ENCODE measurements at places on chromosomes 4 and X.

DNA sequence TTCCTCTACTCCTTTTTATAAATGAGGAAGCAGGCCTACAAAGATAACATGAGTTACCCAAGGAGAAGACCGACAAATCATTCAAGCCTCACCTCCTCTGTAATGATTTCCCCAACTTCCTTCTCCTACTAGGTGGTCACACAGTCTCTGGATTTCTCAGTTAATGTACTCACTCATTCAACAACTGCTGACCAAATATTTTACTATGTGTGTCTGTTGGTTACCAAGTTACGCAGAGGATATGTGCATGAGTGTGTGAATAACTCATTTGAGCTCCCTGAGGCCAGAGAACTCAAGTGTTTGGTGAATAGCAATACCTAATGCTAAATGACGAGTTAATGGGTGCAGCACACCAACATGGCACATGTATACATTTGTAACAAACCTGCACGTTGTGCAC is 10.4 kb downstream of the CASK start:
- DNase-seq, result no peak

DNA sequence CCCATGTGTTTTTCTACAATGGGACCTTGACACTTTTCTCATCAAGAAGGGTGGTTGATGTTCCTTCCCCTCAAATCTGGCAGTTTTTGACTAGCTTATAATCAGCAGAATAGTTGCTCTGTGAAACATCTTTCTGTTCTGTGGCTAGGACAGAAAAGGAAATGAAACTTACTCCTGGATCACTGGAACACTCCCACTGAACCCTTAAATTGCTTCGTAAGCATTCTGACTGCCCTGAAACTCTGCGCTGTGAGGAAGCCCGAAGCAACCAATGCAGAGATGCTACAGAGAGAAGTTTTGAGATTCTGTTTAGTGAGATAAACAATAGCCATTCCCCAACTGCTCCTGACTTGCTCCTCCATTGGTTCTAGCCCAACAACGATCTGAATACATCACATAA is 602.2 kb downstream of the CENPC start:
- no peak for DNase-seq

DNA sequence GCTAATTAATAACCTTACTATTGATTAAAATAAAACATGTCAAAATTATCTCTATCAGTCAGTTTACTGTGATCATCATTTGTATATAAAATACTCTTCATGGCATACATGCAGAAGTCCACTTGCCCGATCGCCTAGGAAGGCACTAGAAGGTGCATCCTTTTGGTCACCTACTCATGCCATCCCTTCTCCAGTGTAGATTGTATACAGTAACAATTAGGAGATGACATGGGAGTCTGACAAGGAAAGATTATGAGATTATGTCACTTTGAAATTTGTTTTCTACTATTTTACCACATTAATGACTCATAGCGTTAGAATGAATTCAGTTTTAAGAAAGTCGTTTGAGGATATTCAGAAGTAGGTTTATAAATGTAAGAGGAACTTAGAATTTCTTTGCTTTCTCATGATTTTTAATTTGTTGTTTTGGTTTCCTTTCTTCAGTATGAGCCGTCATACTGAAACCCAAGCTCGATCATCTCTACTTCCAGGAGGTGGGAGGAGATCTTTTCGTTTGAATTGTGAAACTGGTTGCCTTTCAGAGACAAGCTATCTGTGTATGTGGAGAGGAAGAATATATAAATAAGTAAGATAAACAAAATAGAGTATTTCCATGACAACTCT is 51.1 kb upstream of the UNC5C start:
- DNase-seq, result no peak

- no peak for DNase-seq
Measured at GRCh38 chrX:20668550-20668949, 401.8 kb upstream of the RPS6KA3 start.

GRCh38 chrX:104343428-104344129 is 88.8 kb upstream of the ESX1 start:
- no peak for DNase-seq

- no peak for DNase-seq
Measured at GRCh38 chr4:85166318-85166717, 199.8 kb upstream of the WDFY3 start.

DNA sequence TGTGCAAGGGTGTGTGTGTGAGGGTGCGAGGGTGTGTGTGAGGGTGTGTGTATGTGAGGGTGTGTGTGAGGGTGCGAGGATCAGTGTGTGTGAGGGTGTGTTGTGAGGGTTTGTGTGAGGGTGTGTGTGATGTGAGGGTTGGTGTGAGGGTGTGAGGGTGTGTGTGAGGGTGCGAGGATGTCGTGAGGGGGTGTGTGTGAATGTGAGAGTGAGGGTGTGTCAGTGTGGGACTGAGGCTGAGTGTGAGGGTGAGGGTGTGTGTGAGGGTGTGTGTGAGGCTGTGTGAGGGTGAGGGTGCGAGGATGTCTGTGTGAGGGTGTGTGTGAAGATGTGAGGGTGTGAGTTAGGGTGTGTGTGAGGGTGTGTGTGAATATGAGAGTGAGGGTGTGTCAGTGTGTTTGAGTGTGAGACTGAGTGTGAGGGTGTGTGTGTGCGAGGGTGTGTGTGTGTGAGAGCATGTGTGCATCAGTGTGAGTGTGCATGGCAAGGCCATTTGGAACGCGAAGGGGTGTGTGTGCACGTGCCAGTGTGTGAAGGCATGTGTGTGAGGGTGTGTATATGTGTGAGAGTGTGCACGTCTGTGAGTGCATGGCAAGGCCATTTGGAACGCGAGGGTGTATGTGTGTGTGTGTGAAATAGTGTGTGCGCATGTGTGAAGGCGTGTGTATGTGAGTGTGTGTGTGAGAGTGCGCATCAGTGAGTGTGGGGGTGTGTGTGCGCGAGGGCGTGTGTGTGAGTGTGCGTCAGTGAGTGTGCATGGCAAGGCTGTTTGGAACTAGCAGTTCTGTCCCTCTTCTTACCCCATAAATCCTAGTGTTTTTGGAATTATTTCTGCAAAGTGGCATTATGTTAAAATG is 69.8 kb downstream of the RGS12 start:
- no peak for DNase-seq

- DNase-seq, result no peak
Measured at GRCh38 chr4:185933078-185933581, 121.1 kb upstream of the SORBS2 start.

DNA sequence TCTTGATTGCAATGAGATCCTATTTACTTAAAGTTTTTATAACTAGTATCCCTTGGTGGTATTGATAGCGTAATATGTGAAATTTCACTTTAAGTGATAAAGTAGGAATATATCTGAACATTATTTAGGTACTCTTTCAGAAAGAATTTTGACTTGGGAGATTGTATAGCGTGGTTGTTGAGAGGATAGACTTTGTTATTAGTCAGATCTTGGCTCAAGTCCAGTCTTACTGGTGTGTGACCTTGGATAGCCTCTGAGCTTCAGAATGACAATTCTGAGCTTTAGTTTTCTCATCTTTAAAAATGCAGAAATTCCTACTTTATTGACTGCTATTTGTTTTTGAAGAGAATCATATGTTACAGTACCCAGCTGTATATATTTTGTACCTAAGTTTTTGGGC is 32.6 kb downstream of the DCK start:
- DNase-seq, result peak; percentile 28

DNA sequence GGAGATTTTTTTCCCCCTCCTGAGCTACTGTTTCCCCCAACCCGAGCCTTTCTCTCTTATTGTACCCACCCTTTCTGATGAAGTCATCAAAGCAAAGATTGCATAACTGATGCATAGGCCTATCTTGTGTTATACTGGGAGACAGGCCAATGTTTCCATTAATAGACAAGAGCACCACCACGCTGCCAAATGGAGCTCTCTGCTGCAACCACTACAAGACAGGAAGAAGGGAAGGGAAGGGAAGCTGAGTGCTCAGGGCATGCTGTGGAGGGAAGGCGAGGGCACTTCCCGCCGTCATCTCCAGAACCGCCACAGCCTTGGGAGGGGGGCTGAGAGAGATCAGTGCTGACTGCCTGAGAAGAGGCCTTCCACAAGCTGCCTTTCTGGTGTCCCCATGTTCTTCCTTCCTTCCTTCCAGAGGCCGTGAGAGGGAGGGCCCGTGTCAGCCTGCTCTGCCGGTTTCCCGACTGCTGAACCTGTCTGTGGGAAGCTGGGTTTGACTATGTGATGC is 75.0 kb downstream of the MGST2 start:
- peak; percentile 17 for DNase-seq

GRCh38 chr4:42488554-42488953 is 91.3 kb downstream of the SHISA3 start:
- no peak for DNase-seq

DNA sequence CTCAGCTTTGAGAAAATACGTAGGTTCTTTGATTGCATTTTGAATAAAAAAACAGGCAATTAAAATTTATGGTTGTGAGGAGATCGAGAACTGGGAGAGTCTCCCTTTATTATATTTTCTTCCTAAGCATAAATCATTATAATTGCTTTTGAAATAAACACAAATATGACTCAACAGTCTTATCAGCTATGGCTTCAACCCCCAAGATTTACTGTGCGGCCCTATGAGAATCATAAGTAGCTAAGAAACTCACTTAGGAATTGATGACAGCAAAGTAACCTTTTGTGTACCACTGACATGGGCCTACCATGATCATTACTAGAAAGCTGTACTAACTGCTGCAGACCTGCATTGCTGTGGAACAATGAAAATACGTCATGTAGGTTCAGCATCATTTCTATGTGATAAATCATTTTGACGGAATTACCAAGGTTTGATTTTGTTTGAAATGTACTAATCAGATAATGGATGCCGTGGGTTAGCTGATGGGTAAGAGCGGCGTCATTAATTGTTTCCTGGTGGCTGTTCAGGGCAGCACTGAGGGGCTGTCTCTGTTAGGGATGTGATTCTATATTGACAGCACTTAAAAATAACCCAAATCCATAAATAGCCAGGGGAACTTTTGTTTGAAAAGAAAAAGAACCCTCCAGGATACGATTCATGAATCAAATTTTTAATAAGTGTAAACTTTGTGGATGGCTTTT is 51.5 kb upstream of the GPRIN3 start:
- DNase-seq, result peak; percentile 14

All from HTR-8/SVneo (cell line).